Fibroblast of lung (primary cell): ENCODE measurements at places on chromosomes 4 and X. TPM values are rescaled to one million over a fixed set of nuclear protein-coding genes. Genes with fewer than 3 reads are reported as not detected.

Gene ARHGAP36
- not detected in 2 replicates for total RNA-seq

Gene CYSLTR1
- 0.26 and 0.50 TPM in 2 replicates for total RNA-seq

Gene INTU
- 9.5 and 9.6 TPM in 2 replicates for total RNA-seq

Gene NMU
- total RNA-seq = not detected in 2 replicates
